ENCODE measurements at places on chromosomes 16 and 17. TPM values are rescaled to one million over a fixed set of nuclear protein-coding genes. Genes with fewer than 3 reads are reported as not detected.

The ACE gene
- total RNA-seq = 18.2 TPM

The PRR11 gene
- 54.0 TPM for total RNA-seq

The EVPL gene
- total RNA-seq = 0.85 TPM

The CDRT15L2 gene
- not detected for total RNA-seq

The TBC1D3G gene
- total RNA-seq = not detected

DNA sequence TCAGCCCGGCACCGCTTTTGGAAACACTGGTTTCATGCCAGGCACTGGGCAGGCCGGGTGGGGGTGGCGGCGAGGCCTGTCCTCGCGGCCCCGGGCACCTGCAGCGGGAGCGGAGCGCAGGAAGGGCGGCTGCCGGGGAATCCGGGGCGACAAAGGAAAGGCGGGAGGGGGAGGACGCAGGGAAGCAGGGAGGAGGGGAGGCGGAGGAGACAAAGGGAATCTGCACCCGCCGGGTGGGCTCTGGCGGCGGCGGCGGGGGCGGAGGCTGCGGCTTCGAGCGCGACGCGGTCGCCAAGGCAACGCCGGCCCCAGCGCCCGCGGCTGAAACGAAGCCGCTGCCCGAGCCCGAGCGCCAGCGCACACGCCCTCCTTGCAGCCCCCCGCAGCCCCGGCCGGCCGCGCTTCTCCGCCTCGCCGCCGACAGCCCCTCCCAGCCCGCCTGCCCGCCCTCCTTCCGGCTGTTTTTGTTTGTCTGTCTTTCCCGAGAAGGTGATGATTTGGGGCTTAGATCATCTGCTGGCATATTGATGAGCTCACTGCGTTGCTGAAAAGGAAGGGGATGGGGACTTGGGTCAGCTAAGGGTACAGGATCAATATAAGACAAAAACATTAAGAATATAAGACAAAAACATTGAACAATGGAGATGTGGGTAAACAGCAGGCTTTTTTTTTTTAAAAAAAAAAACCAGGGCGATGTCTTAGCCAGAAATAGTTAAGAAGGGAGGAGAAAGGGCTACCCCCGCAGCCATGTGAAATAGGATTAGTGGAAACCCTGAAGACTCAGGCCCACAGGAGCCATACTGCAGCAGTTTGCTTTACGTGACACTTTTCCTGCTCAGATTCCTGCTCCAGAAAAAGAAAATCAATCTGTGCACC is 32.7 kb downstream of the CDK5R1 start:
- peak; percentile 65 for DNase-seq

DNA sequence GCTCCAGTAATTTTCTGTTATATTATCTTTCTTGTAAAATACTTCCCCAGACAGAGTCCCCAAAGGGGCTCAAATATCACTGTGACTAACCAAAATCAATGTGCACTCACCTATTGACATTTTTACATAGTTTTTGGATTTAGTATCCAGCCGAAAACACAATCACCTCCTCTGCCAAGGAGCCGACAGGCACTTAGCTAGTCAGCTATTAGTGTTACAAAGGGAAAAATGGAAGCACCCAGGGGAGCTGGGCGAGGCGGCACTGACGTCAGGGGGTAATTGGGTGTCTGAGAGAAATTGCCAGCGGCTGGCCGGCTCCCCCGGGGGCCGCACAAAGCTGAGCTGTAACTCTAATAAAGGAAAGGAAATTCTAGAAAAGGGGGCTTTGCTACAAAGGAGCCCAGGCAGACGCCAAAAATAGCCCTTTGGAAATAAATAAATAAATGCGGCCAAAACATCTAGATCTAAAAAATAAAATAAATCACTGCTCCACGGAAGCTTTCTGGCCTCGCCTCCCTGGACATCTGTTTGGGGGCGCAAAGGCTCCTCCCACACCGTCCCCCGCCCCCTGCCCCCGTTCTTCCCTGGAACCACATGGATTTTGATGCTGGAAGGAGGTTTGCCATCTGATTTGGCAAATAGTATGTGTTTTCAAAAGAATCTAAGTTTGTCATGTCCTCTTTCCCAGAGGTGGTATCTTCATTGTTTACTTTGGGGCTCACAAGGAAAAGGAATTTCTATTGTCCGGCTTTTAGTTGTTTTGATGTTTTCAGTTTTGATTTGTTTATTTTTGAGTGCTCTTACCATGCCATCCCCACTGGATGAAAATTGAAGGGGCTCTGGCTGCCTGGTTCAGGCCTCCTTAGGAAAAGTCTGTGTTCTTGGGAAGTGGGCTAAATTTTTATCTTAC is 156.7 kb downstream of the ZNF423 start:
- DNase-seq = no peak

DNA sequence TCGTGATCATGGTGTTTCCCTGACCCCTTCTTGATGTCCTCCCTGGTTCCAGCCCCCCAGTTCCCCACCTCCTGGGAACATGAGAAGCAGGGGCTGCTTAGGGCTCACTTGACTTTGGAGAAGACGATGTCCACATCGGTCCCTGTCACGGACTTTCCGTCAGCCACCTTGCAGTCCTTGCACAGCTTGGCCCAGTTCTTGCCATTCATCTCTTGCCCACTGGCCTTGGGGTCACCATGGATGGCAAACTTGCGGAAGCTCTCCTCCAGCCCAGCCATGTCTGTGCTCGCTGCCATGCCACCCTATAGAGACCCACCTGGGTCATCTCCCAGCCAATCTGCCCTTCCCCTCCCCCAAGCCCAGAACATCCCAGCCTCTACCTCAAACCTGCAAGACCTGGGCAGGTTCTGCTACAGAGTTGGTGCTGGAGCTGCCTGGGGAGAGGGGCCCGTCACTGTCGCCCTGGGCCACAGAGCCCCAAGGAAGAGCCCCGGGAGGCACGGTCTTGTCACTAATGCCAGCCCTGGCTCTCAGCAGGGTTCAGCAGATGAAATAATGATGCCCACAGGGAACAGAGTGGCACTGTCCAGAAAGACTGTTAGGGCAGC is 2.4 kb downstream of the TPPP3 start:
- no peak for DNase-seq

DNA sequence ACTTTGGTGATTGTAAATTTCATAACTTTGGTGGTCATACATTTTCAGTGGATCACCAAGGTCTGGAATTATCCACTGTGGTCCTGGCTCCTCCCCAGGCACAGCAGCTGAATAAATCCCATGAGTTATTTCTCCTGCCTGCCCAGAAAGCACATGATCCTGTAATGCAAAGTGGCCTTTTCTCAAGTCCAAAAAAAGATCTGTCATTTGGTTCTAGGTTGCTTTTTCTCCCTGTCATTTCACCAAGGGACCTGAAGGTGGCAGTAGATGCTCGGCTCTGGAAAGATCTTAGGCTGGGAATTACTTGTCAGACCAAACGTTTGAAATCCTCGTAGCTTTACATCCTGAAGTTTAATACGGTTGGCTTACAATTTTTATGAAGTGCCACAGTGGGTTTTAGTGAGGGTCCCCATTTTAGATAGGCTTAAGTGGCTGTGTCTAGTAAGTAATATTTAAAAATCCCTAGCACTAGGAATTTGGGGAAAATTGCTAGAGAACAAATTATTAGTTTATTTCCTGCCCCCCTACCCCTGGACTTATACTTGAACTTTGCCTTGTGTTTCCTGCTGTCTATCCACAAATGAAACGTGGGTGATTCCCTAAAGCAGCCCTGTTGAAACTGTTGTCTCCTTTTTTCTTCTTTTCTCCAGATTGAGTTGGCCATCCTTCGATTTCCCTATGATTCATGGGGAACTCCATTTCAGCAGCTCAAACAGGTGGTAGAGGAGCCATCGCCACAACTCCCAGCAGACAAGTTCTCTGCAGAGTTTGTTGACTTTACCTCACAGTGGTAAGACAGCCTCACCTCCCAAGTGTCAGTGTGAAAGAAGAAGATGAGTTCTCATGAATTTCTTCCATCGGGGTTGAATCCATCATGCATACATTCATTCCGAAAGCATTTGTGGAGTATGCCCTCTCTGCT is 111.7 kb downstream of the MAP2K6 start:
- DNase-seq = no peak

DNA sequence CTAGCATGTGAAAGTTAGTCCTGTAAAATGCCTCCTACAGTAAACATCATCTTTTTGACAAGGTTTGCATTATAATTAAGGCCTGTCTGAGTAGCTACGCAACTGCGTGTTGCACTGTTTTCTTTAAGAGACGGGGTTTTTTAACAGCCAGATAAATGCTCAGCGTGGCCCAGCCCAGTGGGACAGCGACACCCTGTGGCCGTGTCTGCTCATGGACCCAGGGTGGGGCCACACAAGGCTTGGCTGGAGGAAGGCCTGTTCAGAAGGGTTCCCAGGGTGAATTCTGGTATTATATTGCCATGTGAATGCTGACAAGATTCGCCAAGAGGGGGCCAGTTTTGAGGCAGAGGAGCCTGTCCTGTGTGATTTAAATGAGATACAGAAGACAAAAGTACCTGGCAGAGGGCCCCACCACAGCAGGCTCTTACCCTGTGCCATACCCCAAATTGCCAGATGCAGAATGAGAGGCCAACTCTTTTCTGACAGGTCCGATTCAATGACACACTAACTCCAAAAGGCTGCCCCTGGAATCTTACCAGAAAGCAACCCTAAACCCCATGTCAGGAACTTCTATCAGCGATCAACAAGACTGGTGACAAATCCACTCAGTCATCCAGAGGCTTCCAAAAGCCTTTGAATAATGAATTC is 65.9 kb upstream of the IRX6 start:
- DNase-seq = peak; percentile 58

GRCh38 chr16:84927621-84928591 is 83.4 kb downstream of the ZDHHC7 start:
- DNase-seq = no peak

GRCh38 chr16:85662976-85663830 is 25.6 kb downstream of the GINS2 start:
- no peak for DNase-seq

DNA sequence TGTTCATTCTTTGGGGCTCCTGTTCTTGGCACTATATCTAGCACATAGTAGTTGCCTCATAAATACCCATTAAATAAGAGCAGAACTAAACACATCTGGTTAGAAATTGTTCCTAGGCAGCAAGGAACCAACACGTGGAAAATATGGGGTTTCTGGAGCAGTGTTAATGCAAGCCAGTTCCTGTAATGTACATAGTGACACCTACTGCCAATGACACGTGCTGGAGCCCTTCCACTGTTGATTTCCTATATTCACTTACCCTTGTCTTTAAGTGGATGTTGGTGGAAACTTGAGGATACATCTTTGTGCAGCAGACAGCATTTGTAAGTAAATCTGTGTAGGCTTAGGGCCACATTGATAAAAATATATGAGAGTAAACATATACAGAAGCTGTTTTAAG is 1.6 kb upstream of the IRF8 start:
- no peak for DNase-seq

GRCh38 chr16:17205279-17206211 is 265.2 kb downstream of the XYLT1 start:
- DNase-seq = no peak

DNA sequence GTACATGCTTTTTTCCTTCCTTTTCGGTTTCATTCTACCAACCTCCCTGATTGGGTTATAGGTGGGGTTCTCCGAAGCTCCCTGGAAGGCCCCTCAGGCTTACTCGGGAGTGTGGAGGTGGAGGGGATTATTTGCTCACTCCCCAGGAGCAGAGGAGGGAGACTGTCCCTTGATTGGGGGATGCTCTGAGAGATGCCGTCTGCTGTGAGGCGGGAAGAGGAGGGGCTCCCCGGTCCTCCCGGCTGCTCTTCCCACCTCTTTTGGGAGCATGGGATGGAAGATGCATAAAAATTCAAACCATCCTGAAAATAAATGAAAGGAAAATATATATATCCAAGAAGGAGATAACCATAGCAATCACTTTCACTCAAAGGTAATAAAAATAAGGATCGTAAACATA is 16.1 kb upstream of the RPTOR start:
- DNase-seq = no peak

GRCh38 chr17:14299280-14300141 is 1.4 kb upstream of the HS3ST3B1 start:
- peak; percentile 59 for DNase-seq

DNA sequence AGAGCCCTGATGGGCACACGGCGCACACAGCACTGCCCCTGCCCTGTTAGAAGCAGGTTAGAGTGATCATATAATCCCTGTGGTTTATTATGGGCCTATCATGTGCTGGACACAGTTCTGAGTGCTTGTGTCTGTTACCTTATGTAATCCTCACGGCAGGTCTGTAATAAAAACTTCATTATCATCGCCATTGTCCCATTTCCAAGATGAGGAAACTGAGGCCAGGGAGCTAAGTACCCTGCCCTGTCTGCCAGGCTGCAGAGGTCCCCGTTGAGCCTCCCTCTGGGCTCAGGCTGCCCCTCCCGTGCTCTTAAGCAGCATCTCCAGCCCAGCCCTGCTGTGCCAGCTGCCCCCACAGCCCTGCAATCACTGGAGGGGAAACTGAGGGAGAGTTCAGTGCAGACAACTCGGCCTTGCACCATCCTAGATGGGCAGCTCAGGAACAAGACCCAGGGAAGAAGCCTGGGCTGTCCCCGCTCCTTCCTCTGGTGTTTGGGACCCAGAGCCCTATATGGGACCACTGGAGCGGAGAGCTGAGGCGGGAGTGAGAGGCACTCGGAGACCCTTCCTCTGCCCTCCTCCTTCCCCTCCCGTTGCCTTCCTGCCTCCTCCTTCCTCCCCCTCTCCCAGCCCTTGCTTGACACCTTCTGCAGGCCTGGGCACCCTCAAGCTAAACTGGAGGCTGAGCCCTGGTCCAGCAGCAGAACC is 42.0 kb downstream of the WNT3 start:
- DNase-seq = no peak

DNA sequence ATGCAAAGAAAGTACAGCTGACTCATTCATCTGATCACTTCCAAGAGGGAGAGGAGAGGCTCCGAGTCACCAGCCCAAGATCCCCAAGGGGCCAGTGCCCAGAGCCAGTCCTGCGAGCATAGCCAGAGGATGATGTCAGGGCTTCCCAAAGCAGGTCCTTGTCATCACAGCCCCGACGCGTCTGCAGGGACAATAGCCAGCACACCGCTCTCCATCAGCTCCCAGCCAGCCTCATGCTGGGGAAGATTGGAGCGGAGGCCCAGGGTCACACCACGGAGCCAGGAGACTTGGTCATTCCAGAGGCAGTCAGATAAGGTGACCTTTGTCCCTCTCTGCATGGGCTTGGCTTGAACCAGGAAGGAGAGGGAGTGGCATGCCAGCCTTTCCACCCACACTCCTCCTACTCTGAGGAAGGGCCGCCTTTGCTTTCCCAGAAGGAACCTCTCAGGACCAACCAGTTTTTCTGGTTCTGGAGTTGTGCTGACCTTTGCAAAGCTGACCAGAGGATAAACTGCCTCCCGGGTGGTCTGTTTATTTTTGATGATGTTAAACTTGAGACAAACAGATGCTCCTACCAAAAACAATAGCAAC is 58.3 kb upstream of the ARHGAP44 start:
- DNase-seq = no peak

GRCh38 chr16:11470676-11471415 is 115.9 kb downstream of the LITAF start:
- DNase-seq = no peak

DNA sequence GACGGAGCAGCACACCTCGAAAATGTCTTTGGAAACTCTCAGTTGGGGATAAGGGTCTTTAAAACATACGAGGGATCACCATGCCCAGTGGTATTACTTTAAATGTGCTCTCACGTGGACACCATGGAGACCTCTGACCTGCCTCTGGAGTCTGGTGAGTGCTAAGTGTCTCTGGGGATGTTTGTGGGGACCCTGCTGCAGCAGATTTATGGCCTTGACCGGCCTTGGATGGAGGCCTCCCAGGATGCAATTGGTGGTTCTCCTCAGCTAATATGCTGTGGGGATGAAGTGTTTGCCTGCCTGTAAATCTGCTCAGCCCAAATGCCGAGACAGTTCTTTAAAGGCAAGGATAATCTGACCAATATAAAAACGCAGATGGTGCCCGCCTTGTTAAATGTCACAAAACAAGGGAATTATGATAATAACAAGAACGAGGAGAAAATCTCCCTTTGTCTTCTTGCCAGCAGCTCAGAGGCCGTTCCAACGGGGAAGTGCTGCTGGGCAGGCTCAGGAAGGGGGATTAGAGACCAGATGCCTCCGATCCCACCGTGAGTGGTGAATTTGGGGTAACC is 154.4 kb downstream of the ABCC12 start:
- DNase-seq = no peak
